ENCODE measurements at places on chromosomes 11 and 22.
A peak's percentile ranks its signal among the peaks of the same experiment; 100 is the strongest.

DNA sequence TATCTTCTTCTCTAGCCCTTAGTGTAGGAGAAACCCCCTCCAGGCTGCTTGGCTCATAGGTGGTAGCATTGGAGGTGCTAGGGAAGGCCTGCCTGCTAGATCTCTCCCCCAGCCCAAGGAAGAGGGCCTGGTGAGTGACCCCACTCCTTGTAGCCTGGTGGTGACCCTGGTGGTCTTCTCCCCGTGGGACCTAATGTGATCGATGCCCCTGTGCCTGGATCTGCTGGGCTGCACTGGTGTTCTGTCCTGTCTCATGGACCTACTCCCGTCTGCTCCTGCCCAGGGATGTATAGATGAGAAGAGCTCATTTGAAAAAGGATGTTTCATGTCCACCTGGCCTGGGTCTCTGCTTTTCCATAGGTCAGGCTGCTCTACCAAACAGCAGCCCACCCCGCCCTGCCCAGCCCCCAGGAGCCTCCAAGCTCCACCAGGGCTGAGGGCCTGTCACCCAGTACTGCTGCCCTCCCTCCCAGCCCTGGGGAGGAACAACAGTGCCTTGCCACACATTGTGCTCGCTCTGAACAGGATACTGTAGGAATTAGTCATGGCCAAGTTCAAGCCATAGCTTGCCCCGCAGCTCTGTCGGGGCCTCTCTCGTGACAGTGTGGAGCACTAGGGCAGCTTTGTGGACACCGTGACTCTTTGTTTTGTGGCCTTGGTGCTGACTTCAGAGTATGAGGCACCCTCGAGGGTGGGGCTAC is 19.7 kb downstream of the SLC37A2 start:
- DNase-seq: peak; percentile 23

GRCh38 chr22:33873186-33873585 is 47.1 kb downstream of the LARGE1 start:
- DNase-seq: no peak

- DNase-seq: no peak
Observed at GRCh38 chr11:128604723-128605122, 17.4 kb upstream of the ETS1 start.

DNA sequence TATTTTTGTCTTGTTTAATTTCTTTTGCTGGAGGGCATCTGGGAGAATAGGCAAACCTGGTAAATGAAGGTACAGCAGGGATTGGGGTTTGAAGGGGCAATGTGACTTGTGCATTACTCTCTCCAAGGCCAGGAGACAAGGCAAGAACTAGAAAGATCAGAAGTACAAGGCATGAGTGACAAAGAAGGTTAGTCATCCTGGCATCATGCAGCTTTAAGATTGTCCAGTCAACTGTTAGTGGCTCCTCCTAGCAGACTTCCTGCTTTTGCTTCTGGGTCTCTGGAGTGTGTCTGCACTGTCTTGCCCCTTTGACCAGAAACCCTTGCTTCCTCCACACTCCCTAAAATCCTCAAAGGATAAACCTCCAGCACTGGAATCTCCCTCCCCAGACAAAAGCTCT is 27.2 kb upstream of the GLYATL1 start:
- DNase-seq: no peak

DNA sequence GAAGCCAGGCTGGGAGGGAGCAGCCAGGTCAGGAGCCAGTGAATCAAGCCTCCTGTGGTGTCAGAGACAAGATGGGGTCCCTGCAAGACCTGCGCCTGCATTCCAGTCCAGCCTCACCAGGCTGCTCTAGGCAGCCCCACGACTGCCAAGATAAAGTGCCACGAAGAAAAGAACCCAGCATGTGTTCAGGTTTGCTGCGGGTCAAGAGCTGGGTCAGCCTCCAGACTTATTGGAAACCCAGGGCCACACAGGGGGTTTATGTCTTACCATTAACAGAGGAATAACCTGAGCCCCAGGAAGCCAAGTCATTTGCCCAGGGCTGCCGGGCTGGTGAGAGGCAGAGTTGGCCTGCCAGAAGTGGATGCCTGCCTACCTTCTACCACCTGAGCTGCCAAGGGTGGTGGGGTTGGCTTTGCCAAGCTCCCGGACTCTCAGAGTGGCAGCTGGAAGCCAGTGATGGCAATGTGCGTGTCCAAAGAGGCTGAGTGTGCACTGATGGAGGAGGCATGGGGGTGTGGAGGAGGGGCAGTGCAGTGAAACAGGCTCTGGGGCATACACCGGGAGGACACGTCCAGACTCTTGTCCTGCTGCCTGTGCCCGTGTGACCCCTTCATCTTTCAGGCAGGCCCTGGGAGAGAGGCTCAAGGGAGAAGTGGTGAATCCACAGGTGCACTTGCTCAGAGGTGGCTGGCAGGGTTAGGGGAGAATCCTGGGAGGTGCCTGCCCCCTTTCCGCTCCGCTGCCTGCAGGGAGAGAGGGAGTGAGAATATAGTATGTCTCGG is 1.7 kb downstream of the RASD2 start:
- DNase-seq: no peak

DNA sequence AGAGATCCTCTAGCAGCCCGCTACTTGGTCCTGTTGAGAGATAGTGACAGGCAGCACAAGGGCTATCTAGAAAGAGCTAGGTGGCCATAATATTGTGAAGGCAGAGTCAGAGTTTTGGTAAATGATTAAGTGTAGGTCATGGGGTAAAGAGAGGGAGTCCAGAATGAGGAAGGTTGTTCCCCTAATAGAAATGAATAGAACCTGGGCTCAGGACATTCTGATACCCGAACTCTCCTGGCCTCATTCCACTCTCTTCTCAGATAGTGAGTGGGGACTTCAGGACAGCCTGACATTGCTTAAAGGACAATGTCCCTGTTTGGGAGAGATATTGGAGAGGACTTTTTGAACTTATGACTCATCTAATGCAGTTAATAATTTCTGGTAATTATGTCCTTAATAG is 20.6 kb downstream of the SLC5A1 start:
- no peak for DNase-seq

- DNase-seq: no peak
Observed at GRCh38 chr11:86809561-86809960, 9.2 kb downstream of the PRSS23 start.

- DNase-seq: no peak
Observed at GRCh38 chr22:25182131-25183110, 17.2 kb upstream of the CRYBB3 start.

DNA sequence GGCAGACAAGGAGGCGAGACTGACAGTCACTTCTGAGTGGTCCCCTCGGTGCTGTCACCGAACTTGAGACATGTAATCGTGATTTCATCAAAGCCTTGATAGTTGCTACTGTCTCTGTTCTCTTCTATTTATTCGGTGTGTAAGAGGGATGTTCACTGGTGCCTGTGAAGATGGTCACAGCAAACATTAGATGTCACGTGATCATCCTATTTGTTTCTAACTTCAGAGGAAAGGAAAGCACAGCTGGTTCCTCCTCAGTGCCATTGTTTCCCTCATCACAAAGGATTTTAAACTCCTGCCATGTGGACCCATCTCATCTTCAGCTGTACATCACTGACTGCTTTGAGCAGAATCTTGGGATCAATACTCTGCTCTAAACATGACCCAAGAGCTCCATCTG is 73.1 kb upstream of the CLMP start:
- no peak for DNase-seq

- peak; percentile 80 for DNase-seq
Observed at GRCh38 chr11:33987975-33988580, 63.5 kb upstream of the CAPRIN1 start.

GRCh38 chr22:24323233-24323632 is 52.6 kb downstream of the SPECC1L start:
- no peak for DNase-seq

GRCh38 chr22:21778705-21779363 is 43.2 kb upstream of the YPEL1 start:
- DNase-seq: no peak

DNA sequence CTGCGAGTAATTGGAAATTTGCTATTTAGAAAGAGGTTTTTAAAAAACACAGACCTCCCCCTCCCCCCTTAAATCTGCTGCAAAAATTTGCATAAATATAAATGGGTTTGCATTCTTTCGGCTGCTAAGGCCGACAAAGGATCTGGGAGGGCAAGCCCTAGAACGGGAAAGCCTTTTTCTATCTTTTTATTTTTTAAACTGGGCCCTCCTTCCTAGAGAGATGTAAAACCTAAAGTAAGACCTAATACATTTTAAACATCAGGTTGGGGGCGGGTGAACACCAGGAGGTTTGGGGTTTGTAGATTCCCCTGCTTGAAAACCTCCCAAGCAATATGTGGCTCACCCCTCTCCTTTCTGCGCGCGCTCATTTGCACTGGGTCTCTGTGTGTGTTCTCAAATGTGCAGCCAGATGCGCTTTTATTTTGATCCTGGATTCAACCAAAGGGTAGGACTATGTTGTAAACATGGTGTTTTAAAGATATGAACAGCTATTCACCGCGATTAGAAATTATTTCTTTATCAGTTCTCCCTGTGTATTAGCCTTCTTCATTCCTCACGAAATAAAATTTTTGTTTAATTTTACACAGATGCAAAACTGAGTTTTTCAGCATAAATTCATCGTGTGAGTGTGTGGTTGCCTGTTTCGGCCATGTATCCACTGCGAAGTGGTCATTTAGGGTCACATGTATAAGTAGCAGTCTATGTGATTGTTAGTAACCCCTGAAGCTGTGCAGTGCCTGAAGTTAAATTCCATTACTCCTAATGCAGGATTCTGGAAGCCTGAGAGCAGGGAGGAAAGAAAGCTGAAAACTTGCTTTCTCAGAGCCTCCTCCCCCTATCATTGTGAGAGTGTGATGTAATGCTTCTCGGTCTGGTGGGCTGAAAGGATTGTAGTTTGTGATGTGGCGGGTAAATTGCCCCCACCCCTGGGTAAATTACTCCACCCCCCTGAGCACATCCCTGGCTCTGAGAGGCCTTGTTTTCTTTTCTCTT is 988 bp downstream of the TNRC6B start:
- peak; percentile 25 for DNase-seq

GRCh38 chr22:43923191-43923590 is 414 bp upstream of the PNPLA3 start:
- DNase-seq: no peak

DNA sequence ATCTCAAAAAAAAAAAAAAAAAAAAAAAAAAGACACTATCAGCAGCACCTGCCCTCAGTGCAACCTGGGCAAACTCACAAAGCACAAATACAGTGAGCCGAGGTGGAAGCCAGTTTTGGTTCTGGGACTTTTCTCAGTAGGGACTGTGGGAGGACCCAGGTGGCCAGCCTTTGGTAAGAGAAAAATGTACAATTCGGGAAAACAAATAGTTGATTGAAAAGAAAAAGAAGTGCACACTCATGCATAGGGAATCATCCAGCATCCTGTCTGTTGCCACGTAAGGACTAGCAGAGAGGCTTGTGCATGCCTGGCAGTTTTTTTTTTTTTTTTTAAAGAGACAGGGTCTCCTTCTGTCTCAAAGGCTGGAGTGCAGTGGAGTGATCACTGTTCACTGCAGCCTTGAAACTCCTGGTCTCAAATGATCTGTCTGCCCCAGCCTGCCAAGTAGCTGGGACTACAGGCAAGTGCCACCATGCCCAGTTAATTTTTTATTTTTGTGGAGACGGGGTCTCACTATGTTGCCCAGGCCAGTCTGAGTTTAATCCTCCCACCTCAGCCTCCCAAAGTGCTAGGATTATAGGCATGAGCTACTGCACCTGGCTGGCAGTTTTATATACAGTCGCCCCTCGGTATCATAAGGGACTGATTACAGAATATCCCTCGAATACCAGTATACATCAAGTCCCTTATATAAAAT is 36.7 kb downstream of the TPST2 start:
- no peak for DNase-seq

DNA sequence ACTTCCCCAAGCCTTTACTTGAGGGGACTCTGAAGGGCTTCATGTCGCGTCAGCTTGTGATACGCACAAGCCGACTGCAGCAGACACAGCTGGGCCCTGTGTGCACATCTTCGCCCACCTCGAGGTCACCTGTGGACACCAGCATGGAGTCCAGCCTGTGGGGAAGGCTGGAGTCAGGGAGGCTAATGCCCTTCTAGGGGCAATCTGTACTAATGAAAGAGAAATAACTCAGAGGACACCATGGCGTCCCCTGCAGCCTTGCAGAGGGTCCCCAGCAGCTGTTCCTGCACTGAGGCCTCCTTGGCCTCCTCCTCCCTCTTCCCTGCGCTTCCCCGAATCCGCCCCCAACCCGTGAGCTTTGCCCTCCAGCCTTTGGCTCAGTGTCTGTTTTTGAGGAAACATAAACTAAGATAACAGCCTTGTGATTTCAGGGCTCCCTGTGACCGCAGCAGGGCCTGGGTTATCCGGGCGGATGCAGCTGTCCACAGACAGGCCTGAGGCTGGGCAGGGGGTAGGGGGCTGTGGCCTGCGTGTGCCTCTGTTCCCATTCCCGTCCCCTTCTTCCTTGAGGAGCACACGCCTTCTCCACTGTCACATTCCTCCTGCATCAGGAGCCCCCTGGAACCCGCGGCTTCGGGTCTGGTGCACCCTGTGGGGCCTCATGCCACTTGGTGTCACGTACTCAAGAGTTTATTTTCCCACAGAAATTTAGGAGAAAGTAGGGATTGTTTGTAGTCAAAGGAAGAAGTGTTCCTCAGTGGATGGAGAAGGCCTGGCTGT is 25.0 kb downstream of the KRTAP5-5 start:
- DNase-seq: no peak

- DNase-seq: no peak
Observed at GRCh38 chr11:74232311-74232950, 61.3 kb downstream of the PPME1 start.

GRCh38 chr11:43397251-43397650 is 38.5 kb downstream of the TTC17 start:
- no peak for DNase-seq

GRCh38 chr22:32917577-32918354 is 116.3 kb downstream of the TIMP3 start:
- DNase-seq: no peak

GRCh38 chr11:116892374-116892773 is 55.0 kb upstream of the APOA1 start:
- DNase-seq: no peak

GRCh38 chr22:29331213-29331612 is 15.7 kb upstream of the RASL10A start:
- DNase-seq: no peak

DNA sequence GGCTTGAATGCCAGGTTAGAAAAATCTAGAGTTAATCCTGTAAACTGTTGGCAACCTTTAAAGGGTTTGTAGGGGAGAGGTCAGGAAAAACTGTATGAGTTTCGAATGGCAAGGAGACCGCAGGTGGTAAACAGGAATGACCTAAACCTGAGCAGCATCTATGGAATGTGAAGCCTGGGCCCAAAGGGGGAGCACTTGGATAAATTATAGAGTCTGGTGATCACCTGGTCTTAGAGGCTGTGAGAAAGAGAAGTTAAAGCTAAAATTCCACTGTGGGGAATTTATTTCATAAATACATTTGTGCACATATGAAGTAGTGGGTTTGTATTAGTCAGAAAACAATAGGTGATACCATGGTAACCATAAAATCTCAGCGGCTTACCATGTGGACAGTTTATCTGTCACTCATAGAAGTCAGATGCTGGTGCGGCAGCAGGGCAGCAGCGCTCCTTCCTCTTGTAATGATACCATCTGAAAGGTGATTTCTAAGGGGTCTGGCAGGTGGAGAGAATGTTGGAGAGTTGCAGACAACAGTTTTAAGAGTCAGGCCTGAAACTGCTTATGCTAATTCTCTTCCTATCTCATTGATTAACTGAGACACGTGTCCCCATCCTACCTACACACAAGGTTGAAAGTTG is 1104.4 kb upstream of the CCDC90B start:
- DNase-seq: peak; percentile 44
